ENCODE measurements at places on chromosomes 2 and 18.

GRCh38 chr2:88770016-88770415 is 78.5 kb downstream of the RPIA start:
- no peak for DNase-seq

- DNase-seq, result no peak
These were observed 6.6 kb downstream of the OTOF start for GRCh38 chr2:26471289-26471688.

DNA sequence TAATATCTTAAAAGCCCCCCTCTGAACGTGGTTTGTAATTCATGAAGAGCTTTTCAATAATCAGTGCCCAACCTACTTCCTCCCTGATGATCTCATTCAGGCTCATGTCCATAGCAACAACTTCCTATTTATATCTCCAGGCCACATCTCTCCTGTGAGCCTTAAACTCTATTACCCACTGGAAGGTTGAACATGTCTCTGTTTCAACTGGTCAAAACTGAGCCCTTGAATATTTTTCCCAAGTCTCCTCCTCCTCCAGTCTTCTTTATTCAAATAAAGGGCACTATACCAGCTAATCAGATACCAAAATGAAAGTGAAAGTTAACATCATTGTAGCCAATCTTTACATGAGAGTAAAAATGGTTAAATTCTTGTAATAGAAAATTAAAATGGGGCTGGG is 63.7 kb upstream of the ITGA4 start:
- DNase-seq, result peak; percentile 73

DNA sequence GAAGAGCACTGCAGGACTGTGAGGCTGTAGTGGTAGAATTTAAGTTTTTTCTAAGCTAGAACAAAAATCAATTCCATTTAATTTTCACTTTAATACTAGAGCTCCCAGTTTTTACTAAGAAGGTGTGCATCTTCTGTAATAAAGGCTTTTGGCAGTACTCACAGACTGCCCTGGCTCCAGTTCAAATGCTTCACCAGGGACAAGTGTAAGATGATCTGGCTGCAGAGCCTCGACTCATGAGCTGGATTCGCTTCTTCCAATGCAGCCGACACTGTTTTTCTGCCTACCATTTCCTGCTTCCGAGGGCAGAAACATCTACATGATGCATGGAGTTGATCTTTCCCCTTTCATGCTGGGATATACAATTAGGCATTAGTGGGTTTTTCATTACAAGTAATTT is 87.0 kb downstream of the FARSB start:
- DNase-seq, result peak; percentile 10

DNA sequence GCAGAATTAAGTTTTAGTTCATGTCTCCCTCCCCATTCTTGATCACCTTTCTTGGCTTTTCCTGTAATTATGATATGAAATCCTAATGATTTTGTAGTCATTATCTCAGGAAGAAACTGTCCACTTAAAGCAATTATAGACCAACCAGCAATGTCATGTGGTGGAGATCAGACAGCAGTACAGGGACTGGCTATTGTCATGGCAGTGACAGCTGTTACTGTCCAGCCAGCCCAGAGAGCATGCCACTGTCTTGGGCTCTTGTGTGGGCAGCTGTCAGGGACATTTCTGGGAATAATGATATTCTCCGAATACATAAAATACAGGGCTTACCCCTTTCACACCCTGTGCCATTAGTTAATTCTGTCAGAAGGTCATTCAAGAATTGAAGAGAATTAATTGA is 355.3 kb upstream of the RAB12 start:
- no peak for DNase-seq

DNA sequence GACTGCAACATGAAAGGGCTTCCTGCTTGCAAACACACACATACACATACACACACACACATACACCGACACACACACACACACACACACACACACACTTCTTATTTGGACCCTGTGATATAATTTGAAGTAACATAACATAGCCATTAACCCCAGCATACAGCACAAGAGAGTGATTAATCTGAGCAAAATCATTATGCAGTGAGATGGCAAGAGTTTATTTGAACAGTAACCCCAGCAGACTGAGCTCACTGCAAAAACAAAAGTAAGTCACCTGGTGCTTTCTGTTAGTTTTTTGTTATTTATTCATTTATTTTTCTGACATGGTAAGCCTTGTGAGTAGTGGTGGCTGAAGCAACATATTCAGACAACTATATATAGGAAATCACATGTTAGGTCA is 93.7 kb downstream of the NOL4 start:
- DNase-seq, result no peak
